Hematopoietic multipotent progenitor cell treated with erythropoietin and hydrocortisone succinate and interleukin-3 and kit ligand, for 15 days (in vitro differentiated cells): ENCODE measurements at places on chromosomes 11 and 22.

DNA sequence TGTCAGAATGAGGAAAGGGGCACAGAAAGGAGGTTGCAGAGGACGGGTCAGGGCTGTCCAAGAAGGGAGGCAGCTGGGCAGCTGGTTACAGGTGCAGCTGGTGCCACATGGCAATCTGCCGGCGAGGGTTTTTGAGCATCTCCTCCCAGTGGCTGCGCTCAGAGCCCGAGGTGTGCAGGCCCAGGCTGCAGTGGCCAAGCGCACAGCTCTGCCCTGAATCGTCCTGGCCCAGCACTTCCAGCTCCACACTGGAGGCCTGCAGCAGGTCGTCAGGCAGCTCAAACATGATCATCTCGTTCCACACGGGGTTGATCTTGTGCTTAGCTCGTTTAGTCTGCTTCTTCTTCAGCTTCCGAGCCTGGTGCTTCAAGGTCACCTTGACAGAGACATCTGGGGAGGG is 42.2 kb downstream of the SYT13 start:
- no peak for DNase-seq

GRCh38 chr11:61733120-61733978 is 19.1 kb upstream of the MYRF start:
- peak; percentile 80 for DNase-seq

DNA sequence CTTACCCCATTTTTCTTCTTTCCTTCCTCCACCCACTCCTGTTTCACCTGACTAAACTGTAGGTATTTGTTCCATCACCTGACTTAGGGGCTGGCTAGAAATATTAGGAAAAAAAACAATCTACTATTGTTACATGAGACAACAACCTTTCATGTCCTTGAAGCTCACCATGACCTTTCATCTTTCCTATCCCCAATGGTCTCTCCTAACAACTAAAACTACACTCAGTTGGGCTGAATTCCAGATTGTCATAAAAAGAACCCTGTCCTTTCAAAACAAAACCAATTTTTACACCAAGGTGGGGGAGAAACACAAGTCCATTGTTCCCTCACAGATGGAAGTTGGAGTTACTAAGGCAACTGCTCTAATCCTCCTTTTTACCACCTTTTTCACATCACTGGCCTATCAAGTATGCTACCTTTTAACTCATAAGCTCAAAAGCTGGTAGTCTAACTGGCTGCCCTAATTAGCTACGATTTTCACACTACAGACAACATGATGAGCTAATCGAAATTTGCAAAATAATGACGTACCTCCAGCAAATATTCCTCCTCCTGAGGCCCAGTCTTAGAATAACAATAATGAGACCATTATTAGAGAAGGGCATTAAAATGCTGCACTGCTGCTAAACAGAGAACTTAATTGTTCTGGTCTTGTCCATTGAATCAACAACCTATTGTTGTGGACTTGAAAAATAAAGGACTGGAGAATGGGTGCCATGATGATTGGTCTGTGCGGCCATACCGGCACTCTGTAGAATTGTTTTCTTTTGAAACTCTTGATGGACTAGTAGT is 46.5 kb upstream of the SOX6 start:
- DNase-seq = no peak

- DNase-seq = no peak
These were observed 125.2 kb downstream of the TEAD1 start for GRCh38 chr11:12799334-12799835.

DNA sequence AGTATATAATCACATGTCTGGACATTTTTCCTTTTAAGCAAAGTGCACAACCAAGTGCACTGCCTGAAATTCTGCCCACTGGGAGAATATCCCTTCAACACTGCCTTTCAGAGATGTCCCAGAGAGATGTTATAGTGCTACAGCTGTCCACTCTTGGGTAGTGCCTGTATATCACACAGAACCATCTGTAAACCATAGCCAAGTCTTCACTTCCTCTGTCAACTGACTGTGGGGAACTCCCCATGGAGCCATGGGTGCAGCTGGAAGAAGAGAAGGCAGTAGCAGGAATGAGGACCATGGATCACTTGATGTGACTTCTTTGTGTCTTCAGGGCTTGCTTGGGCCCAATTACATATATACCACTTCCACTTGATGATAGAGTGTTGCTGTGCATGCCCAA is 44.6 kb upstream of the LIN7C start:
- no peak for DNase-seq

DNA sequence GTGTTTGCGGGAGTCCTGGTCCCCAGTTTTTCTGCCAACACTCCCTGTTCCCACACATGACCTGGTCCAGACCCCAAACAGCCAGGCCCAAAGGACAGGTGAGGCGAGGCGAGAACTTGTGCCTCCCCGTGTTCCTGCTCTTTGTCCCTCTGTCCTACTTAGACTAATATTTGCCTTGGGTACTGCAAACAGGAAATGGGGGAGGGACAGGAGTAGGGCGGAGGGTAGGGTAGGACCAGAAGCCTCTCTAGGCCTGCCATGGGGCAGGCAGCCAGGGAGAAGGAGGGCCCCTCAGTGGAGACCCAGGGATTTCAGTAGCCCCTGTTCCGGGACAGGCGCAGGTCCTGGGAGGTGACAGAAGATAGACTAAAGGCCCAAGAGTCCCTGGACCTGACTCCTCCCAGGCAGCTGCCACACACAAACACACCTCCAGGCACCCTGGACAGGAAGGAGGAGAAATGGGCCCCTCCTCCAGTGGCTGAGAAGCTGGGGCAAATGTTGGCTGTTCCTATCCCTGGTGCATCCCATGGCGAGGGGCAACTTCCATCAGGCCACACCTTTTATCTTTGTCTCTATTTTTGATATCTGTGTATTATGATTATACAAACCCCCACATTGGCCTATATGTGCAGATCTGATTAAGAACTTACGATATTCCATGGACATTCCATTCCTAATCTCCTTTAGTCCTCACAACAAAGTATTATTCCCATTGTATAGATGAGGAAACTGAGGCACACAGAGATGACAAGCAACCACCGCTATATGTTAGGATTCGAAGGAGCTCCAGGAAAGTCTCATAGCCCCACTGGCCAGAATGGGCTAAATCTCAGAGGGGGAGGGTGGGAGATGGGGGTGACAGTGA is 626 bp upstream of the F2 start:
- DNase-seq = no peak

GRCh38 chr11:130849215-130849568 is 67.1 kb downstream of the SNX19 start:
- DNase-seq = no peak

DNA sequence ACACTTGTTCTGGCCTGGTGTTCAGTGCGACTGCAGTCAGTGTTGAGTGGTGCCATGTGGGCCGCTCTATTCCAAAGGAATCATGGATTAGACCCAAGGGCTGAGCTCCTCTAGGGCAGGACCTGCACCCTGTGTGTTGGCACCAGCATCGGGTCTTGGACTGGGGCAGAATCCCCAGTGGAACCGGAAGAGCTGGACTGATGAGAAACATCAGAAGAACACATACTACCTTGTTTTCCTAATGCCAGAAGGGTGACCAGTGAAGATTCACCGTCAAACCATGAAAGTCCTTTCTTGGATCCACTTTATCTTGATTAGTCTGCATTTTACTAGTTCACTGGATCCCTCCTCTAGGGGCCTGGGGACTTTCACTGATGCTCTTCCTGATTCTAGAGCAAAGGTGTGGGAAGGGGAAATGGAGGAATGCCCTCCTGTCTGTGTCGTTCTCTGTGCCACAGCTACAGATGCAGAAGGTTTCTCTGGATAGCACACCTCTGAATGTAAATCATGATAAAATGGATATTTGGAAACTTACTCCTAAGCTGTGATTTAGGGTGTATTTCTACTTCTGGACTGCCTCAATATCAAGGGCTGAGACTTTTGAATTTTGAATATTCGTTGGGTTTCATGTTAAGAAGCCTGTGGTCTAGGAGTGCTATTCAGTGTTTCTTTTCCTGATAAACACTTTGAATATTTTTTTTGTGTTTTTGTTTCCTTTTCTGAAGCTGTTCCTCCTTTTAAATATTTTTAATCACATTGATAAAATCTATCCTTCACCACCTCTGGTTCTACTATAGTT is 11.0 kb upstream of the GLB1L3 start:
- DNase-seq = no peak

DNA sequence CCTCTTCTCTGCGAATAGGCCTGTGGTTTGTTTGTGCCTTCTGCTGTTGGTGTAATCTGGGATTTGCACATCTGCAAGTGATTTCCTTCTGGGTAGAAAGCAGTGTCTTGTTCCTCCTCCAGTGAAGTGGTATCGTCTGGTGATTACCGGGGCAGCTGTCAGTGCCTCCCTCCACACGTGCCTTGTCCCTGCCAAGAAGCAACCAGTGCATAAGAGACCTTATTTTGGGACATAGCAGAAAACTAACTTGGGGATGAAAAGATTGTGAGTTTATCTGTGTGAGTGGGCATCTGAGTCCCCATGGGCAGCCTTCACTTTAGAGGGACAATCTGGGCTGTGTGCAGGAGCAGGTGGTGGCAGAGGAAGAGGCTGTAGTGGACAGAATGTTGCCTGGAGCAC is 71.5 kb upstream of the SORL1-AS1 start:
- no peak for DNase-seq

DNA sequence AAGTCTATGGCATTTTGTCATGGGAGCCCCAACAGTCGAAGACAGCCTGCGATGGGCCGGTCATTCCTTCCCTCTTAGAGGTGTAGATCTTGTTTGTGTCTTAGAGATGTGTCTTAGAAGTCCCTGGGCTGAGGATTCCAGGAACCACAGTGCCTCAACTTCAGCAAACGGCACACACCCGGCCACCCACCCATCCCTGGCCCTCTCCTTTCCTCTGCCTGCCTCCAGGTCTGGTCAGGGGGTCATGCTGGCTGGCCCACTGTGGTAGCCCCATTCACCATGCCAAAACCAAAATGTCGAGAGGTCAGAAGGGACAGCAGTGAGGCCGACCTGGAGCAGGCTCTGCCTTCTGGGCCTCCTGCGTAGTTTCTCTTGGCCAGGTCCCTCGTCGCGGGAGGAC is 857.9 kb downstream of the TBC1D22A start:
- no peak for DNase-seq

DNA sequence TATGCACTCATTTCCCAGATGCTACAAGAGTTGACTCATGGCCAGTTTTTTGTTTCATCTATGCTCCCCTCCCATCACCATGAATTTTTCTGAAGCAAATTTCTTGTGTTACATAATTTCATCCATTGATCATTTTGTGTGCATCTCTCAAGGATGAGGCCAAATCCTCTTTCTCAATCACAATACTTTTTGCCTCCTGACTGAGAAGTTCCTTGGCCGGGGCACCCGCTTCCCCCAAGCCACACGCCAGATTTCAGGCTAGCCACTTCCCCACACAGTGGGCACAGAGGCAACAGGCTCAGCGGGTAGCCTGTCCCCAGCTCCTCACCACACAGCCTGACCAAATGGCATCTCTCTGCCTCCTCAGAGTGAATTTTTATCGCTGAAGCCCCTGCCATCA is 9.8 kb upstream of the DSCAML1 start:
- no peak for DNase-seq

- no peak for DNase-seq
These were observed 87.7 kb upstream of the OPCML start for GRCh38 chr11:133619973-133620372.

DNA sequence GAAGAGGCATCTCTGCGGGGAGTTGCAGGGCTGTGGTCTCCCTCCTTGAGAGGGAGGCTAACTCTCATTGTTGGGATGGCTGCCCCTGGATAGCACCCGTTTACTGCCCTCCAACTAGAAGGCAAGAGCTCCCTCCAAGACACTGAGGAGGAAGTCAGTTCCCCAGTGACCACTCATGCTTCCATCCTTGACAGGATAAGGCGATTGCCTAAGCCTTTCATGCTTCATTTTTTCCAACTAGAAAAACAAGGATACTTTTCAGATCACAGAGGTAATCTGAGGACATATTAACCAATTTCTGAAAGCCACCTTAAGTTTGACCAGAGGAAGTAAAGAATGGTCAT is 186.6 kb downstream of the MAML2 start:
- no peak for DNase-seq

GRCh38 chr22:46280063-46280817 is 12.4 kb downstream of the TTC38 start:
- DNase-seq = no peak

DNA sequence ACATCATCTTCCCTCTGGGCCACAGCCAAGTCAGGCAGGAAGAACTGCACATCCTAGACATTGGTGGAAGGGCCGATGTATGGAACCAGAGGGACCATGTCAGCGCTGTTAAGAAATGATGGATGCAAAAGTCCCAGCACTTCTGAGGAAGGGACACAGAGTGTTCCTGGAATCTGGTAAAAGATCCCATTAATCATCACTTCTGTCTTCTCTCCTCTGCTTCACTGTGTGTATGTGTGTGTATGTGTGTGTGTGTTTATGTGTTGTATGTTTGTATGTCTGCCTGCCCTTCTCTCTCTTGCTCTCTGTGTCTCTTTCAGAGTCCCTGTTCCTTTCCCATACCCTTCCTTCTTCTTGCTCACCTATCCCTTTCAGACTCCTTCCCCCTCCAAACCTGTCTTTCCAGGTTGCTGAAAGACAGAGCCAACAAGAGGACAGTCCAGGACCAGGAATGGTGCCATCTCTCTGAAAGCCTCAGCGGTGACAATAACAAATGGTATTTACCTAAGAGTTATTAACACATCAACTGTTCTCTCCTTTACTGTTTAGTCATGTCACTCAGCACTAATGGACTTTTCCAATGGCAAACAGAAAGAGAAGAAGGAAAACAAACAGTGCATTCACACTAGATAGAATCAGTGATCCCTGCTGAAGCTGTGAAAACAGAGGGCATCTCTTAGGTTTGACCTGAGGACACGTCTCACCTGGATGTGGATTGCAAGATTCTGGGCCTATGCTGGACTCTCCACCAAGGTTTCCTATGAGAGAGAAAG is 47.1 kb downstream of the EHF start:
- no peak for DNase-seq

- no peak for DNase-seq
These were observed 10.4 kb upstream of the PPARA start for GRCh38 chr22:46139895-46140350.

- DNase-seq = no peak
These were observed 3.6 kb upstream of the MB start for GRCh38 chr22:35620624-35621251.

DNA sequence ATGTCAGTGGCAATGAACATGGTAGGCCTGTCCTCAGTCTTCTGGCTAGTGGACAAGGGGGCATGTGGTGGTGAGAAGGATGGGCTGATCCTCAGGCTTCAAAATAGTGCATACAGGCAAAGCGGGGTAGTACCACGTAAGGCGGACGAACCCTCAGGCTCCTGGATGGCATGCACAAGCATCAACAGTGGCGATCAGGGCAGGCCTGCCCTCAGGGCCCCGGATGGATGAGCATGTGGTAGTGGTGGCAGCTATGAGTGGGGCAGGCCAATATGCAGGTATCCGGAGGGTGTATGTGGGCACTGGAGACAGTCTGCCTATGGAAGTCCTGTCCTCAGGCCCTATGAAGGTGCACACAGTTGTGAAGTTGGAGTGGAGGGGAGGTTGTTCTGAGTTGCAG is 163.8 kb downstream of the GUCY1A2 start:
- DNase-seq = no peak

GRCh38 chr11:75542088-75542438 is 16.3 kb upstream of the GDPD5 start:
- no peak for DNase-seq
